ENCODE measurements at places on chromosomes 13 and 19.

DNA sequence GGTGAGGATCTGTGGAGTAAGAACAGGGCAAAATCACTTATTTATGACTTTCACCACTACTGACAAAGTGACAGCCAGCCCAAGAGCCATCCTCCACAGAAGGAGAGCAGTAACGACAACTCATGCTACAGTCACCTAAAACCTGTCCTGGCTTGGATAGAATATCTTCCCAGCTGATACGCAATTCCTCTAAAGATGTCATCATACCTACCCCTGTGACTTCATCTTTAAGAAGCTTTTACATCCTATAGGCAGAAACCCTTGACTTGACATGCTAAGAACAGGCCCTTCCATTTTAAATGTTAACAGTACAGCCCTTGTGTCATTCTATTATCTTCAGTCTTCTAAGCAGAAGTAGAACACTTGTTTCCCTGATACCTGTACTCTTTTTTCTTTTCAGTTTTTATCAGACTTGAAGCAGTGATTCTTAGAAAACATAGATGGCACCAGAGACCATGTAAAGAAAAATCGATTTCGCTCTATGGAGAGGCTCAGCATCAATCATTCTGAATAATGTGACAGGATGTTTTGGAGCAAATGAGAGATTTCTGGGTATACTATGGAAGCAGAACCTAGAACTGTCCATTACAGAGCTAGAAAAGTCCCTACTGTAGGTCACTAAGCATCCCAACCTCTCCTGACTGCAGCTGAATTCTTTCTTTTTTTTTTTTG, 20.1 kb downstream of the STOML3 start:
- DNase-seq: no peak

GRCh38 chr13:80716610-80717081, 375.7 kb upstream of the SPRY2 start:
- no peak for DNase-seq

GRCh38 chr19:48842789-48843162, 6.5 kb upstream of the HSD17B14 start:
- peak; percentile 71 for DNase-seq

GRCh38 chr13:34322014-34322742, 504.2 kb downstream of the RFC3 start:
- DNase-seq: no peak

- no peak for DNase-seq
These were observed 67.8 kb upstream of the CSNK1A1L start for GRCh38 chr13:37173214-37173613.

GRCh38 chr13:73844986-73845385, 289.2 kb downstream of the KLF12 start:
- DNase-seq: no peak

DNA sequence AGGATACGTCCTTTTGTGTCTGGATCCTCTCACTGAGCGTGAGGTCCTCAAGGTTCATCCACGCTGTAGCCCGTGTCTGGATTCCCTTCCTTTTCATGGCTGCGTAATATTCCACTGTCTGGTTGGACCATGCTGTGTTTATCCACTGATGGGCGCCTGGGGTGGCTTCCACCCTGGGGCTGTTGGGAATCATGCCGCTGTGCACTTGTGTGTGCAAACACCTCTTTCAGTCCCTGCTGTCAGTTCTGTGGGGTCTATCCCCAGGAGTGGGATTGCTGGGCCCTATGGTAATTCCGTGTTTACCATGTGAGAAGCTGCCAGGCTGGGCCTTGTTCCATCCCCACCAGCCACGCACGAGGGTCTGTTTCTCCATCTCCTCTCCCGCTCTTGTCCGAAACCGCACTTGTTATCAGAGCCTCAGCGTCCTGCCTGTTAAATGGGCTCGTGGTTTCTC, 98.6 kb downstream of the GADD45B start:
- DNase-seq: no peak

DNA sequence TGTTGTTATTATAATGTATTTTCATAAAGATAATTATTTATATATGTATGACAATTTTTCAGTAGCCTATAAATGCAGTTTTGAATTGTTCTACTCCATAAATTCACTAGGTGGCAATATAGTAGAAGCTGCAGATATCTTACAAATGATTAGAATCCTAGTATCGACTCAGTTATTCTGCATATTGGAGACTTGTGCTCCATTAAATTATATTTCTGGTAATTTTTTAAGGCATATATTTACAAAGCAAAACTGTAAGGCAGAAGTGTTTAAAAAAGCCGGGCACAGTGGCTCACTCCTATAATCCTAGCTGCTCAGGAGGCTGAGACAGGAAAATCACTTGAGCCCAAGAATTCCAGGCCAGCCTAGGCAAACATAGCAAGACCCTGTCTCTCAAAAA, 58.7 kb downstream of the DPY19L3 start:
- DNase-seq: no peak

GRCh38 chr13:44815623-44816022, 173.6 kb downstream of the NUFIP1 start:
- DNase-seq: peak; percentile 46

DNA sequence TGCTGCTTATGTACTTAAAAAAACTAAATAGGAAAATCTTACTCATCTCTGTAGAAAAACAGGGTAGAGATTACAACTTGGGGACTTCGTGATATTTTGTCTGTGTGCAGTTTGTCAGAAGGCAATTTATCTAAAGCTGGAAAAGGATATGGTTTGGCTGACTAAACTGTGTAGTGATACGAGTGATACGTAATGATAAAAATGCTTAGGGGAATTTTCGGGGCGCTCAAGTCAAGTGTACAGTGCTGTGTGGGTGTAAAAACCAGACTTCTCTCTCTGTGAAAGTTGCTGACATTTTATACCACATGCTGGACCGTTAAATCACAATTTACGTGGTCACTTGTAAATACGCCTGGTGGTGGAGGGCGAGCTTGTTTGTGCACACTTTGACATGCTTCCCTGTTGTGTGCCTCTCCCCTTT, 221.7 kb downstream of the KCNRG start:
- no peak for DNase-seq

DNA sequence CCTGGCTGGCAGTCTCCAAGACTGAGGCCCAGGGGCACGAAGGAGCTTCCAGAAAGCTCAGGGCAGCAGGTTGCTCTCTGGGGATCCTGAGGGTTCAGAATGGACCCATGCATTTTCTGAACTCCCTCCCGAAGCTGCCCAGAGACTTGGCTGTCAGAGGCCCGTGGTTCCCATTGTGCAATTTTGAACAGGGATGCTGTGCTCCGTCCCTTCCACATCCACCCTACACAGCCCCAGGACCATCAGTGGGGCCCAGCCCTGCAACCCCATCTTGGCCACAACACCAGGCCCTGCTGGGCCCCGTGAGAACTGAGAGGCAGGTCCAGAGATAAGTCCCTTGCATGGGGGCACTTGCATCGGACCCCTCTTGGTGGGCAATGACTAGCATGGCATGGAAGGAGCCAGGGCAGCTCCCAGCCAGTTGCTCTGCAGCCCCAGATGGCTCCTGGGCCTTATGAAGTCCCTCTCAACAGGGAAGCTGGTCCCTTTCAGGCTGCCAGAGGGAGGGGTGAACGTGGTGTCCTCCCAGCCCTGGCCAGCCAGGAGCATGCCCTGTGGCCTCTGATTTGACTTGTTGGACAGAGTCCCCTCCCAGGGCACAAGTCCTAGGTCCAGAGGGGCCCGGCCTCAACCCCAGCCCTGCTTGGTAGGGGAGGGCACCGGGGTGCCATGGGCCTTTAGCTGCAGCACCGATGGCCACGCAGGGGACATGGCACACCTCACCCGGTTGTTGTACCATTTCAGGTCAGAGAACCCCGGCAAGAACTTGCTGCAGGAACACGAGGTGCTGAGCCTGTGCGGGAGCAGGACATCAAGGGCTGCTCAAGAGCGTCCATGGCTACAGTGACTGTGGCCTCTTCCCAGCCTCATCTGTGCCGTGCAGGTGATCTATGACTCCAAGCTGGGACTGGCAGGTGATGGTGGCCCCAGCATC, 17.3 kb upstream of the ZNF14 start:
- no peak for DNase-seq

DNA sequence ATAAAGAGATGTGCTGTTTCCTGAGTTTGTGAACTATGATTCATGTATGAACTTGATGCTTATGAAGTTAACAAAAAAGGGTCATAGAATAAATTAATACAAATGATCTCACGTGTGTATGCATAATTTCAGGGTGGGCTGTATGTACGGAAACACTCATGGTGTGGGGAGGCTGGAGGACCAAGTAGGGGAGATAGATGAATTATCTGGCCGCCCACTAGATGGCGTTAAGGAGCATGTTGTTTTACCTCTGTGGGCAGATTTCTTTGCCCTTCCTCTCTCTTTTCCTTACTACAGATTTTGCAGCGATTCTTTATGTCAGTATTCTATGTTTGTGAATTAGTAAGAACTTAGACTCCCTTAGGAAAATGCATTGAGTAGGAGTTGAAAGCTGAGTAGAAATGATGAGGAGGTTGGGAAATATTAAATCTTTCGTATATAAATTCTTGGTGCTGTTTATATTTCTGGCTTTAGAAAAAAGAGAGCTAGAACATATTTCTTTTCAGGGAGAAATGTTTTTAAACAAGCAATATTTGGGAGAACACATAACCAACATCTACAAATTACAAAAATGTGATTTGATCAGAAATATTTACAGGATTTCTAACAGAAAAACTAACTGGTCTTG, 47.4 kb upstream of the TMTC4 start:
- peak; percentile 56 for DNase-seq

- DNase-seq: no peak
These were observed 100.7 kb upstream of the RXFP2 start for GRCh38 chr13:31638577-31638976.
